ENCODE measurements at places on chromosomes 6 and 20. TPM values are rescaled to one million over a fixed set of nuclear protein-coding genes. Genes with fewer than 3 reads are reported as not detected.

Gene C6orf58
- total RNA-seq, result not detected

Gene CTAGE9
- total RNA-seq, result not detected

Gene ADAT2
- 3.2 TPM for total RNA-seq

Gene CYP21A2
- total RNA-seq, result not detected

Gene BEND6
- 0.97 TPM for total RNA-seq

Gene RFX6
- total RNA-seq, result not detected

Gene SFTA2
- not detected for total RNA-seq

Gene OR2H2
- not detected for total RNA-seq

Gene JAG1
- total RNA-seq, result 98.8 TPM

Gene CENPW
- 28.9 TPM for total RNA-seq

Gene CDH26
- not detected for total RNA-seq

Gene SOBP
- total RNA-seq, result 1.7 TPM

Gene TMEM181
- total RNA-seq, result 52.6 TPM

Gene PRDM13
- not detected for total RNA-seq

Gene SIRPA
- 8.4 TPM for total RNA-seq

Gene CASP8AP2
- 18.2 TPM for total RNA-seq

Gene CLIC5
- total RNA-seq, result not detected

Gene ZNF334
- 1.7 TPM for total RNA-seq

Gene ANGPT4
- not detected for total RNA-seq

Gene EFCAB8
- total RNA-seq, result not detected

Gene MYMX
- not detected for total RNA-seq

All from epithelial cell of umbilical artery (primary cell).